ENCODE measurements at places on chromosomes 12 and 14.

DNA sequence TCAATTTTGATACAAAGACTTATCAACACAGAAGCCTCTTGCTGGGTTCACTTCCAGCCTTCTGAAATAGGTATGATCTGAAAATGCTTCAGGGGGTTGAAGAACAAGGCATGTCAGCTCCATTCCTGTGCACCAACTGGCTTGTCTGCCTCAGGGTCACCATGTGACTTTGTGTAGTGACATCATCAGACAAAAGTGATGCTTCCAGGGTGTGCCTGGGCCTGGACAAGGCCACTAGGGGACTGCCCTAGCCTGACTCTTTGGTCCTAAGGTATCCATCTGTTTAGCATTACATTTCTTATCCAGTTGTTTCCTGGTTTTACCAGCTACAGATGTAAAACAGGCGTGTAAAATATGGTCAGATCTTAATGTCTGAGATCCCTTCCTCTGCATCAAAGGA is 155.6 kb downstream of the CAND1 start:
- no peak for DNase-seq

- DNase-seq, result no peak
These were observed 5.6 kb downstream of the SH2B3 start for GRCh38 chr12:111411185-111411764.

DNA sequence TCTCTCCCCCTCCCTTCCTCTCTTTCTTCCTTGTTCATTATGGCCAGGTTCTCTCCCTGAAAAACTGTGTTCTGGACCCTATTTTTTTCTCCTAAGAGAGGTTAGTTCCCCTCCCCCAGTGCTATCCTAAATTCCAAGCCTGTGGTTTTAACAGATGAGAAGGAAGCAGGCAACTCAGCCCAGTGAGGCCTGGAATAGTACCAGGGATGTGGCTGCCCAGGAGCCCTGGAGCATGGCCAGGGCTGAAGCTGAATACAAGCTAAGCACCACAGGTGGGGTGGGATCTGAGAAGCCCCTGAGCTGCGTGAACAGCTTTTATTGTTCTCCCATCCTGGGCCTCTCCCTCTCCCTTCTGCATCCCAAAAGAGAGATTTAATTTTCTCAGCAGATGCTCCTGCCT is 1581.3 kb upstream of the TMEM132C start:
- no peak for DNase-seq

DNA sequence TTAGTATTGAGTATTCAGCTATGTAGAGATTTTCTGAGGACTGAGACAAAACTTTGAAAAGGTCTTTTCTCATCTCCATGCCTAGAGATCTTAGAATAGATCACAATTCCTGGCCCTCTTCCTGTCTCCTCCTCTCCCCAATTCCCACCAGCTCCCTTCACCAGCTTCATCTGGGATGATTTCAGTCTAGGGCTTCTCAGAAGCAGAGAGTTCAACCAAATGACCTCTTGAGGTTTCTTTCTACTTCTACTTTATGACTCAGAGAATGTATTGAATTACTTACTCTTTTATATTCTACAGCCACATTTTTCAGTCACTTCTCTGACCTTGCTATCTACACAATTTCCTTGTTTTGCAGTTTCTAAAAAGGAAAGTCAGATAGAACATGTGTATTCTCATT is 19.4 kb upstream of the SNX6 start:
- no peak for DNase-seq

- DNase-seq, result no peak
These were observed 8.0 kb upstream of the LGMN start for GRCh38 chr14:92756446-92756845.

- no peak for DNase-seq
These were observed 42.2 kb downstream of the PPFIBP1 start for GRCh38 chr12:27566159-27566558.

- no peak for DNase-seq
These were observed 42.7 kb downstream of the TMBIM6 start for GRCh38 chr12:49783917-49784676.

DNA sequence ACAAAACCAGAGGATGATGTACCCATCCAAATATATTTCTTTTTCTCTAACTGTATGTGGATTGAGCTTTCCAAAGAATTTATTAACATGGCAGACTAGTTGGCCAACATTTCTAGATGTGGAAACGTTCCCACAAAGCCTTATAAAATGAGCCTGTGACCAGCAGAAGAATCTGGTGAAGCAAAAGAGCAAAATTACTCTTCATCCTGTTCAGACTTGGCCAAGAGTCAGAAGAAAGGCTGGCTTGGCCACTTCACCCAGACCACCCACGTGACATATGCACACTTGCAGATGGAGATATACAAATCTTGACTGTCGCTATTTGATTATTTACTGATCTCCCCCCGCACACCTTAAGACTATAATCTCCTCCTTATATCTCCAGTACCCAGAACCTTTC is 96.7 kb downstream of the NUAK1 start:
- DNase-seq, result no peak

- no peak for DNase-seq
These were observed 4.6 kb downstream of the SINHCAF start for GRCh38 chr12:31321186-31321896.

- DNase-seq, result no peak
These were observed 66.4 kb upstream of the ARHGAP5 start for GRCh38 chr14:32010604-32011125.

Measured in NCI-H2029 treated with DMSO at 0.1 percent for 48 hours (cell line).